ENCODE measurements at places on chromosomes 5 and 9.

- peak; percentile 37 for DNase-seq
Measured at GRCh38 chr9:97740848-97741821, 44.0 kb upstream of the XPA start.

DNA sequence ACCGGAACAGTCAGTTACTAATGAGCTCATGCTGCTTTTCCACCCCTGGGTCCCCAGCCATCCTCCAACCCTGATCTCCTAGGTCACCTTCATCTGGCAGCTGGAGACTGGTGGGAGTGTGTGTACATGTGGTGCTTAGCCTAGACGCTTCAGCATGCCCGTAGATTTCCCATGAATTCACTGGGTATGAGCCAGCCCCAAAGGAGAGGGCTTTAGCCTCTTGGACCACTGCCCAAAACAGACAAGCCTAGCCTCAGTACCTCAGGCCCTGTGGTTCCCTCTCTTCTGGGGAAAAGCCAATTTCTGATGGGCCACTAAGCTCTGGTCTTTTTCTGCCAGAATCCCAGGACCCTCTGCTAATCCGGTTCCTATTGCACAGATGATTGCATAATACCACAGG lies 48.0 kb upstream of the ASTN2 start:
- no peak for DNase-seq

GRCh38 chr5:172424808-172425207 lies 29.5 kb downstream of the SH3PXD2B start:
- DNase-seq = no peak

DNA sequence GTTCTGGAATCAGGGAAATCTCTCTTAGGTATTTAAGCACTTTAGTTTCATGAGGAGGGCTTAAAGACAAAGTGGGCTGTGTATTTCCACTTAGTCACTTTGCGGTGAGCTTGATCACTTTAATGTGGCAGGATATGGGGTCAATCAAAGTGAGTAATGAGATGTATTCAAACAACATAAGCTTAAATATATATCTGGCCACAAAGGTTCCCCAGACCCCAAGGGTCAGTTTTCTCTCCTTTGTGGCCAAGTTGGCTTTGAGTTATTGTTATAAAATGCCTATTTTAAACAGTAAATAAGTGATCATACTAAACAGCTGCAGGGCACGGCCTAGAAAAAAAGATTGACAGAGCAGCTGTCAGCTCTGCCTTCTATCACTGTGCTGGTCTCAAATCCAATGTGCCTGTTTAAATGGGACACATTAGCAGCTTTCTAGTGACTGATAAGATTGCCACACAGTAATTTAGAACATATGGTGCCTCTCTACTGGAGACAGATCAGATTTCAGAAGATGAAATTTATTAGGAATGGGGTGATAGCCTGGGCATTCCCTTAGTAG lies 363.9 kb downstream of the AGTPBP1 start:
- DNase-seq = no peak

Data from activated naive CD4-positive, alpha-beta T cell treated with anti-CD3 and anti-CD28 coated beads, Interleukin-2, amount 50 U/mL, for 72 hours (primary cell).